ENCODE measurements at places on chromosomes 2 and 18.

- DNase-seq = peak; percentile 71
Observed at GRCh38 chr2:85748985-85749875, 4.6 kb upstream of the ATOH8 start.

GRCh38 chr2:38417745-38418689 is 40.9 kb upstream of the ATL2 start:
- no peak for DNase-seq

DNA sequence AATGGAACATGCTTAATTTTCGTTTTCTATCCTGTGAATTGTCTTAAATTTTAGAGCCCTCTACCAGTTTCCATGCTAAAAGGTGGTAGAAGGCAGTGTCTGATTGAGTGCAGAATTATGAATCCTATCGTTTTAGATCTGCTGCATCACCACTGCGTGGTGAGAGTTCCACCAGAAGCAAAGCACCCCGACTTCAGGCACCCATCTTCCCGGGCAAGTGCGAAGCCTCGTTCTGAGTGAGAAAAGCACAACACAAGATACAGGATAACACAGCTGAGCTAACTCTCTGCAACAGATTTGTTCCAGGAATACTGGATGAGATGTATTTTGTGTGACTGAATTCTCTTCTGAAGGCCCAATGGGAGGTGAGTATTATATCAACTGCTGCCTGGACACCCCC is 471.5 kb downstream of the EIPR1 start:
- no peak for DNase-seq

DNA sequence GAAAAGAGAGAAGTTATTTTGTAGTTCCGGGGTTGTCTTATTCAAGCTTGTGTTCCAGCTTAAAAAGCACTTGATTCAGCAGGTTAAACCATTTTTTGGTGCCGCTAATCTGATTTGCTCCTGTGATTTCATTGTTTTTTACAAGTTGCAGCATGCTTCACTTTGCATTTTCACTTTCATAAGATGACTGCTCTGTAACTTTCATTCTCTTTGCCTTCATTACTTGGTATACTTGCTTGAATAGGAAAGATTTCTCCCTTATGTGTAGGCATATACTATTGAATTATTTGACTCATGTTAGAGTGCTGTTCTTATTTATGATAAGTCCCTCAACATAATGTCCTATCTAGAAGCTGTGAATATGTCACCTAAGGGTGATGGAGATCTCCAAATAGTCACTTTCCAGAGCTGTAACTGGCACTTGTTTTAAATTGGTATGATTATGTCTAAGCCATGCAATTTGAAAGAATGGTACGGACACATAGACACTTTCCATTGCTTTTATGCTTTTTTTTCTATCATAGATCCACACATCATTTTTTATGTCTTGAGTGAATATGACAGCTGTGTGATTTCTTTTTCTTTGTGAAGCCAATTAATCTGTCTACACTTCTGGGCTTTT is 254.5 kb downstream of the DSEL start:
- DNase-seq = no peak

DNA sequence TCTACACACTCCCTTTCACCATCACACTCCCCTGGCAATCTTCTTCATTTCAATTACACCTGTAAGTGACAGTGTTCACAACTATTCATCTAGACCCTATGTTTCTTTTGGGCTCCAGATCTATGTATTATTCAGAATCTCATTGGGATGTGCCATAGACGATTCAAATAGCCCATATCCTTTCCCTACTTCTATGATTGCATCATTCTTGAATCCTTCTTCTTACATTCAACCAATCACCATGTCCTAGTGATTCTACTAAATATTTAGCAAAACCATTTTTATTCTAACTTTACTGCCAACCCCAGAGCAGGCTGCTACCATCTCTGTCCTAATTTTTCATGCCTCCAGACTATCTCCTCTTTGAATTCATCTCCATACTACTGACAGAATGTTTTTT is 106.4 kb downstream of the TDRD15 start:
- DNase-seq = no peak

- DNase-seq = no peak
Observed at GRCh38 chr2:157376041-157376440, 50.4 kb upstream of the ERMN start.

- DNase-seq = no peak
Observed at GRCh38 chr2:236552212-236552542, 17.4 kb upstream of the ACKR3 start.

- DNase-seq = no peak
Observed at GRCh38 chr2:60460577-60461420, 92.7 kb downstream of the BCL11A start.

DNA sequence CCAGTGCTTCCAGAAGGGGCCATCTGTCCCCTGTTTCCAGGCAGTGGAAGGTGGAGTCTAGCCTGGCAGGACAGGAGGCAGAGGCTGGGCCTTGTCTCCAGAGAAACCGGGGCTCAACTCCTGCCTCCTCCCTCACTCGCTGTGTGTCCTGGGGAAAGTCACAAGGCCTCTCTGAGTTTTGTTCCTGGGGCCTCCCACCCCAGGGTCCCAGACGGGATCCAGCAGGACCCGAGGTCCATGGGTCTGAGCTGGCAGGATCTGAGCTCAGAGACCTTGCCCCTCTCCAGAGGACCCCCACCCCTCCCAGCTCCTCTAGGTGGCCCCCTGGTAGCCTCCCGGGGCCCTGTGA is 72.2 kb upstream of the TAF1B start:
- DNase-seq = no peak

GRCh38 chr18:34835466-34835865 is 125.4 kb downstream of the DTNA start:
- no peak for DNase-seq

DNA sequence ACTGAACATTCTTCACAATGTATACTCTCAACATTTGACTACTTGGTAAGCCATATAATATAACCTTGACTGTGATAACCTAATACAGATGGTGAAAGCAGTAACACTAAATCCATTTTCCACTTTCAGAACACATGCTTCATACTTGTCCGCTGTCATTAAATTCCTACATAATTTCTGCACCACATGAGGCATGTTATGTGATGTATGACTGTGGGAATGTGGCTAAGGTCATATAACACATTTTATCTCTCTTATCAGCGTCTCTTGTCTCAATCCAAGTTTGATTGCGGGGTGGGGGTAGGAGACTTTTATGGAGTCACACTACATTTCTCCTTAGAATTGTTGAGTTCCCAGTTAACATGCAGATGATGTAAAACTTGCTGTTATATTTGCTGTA is 110.9 kb downstream of the MTCL1 start:
- peak; percentile 78 for DNase-seq

GRCh38 chr2:131077182-131077846 is 15.9 kb downstream of the FAM168B start:
- no peak for DNase-seq

DNA sequence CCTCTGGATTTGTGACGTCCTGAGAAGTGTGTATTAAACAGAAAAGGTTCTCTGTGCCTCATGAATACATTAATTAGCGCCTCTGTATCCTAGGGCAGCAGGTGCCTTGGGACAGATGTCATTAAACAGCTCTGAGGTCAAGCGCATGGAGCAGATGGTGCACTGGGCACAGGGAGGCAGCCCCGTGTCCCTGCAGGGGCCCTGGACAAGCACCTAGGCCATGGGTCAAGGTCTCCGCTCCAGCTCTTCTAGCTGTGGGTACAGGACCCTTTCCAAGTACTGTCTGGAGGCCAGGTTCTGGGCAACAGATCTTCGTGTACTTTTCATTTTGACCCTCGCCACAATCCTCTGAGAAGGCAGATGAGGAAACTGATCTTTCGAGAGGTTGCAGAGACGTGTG is 126.4 kb downstream of the KCTD1 start:
- DNase-seq = no peak

DNA sequence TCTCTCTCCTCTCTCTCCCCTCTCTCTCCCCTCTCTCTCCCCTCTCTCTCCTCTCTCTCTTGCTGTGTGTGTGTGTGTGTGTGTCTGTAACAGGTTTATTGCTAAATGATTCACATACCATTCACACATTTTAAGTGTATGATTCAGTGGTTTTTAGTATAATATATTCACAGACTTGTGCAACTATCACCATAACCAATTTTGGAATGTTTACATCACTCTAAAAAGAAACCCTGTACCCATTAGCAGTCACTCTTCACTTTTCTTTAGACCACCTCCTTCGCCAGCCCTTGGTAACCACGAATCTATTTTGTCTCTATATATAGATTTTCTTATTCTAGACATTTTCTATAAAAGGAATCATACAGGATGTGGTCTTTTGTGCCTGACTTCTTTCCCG is 11.4 kb downstream of the THNSL2 start:
- peak; percentile 86 for DNase-seq

GRCh38 chr2:207071820-207072219 is 93.9 kb downstream of the KLF7 start:
- DNase-seq = no peak

DNA sequence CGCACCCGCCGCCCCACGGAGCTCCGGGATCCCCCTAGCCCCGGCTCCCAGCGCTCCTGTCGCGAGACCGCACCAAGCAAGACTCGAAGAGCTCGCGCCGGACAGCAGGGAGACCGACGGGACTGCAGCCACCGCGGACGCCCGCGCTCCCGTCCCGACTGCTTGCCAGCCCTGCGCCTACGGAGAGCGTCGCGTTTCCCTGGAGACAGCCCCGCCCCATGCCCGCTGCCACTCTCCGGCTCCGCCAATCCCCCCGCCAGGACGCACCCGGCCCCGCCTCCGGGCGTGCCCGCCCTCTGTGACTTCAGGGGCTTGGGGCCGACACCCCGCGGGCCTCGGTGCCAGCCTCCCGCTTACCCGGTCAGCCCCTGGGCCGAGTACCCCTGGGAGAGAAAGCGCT is at the start of gene ANKMY1:
Gene ANKMY1 (minus strand): TSS at position 181 of the 400 bp plus-strand sequence. CDS start 653 bp downstream, outside the sequence.
- peak; percentile 77 for DNase-seq

DNA sequence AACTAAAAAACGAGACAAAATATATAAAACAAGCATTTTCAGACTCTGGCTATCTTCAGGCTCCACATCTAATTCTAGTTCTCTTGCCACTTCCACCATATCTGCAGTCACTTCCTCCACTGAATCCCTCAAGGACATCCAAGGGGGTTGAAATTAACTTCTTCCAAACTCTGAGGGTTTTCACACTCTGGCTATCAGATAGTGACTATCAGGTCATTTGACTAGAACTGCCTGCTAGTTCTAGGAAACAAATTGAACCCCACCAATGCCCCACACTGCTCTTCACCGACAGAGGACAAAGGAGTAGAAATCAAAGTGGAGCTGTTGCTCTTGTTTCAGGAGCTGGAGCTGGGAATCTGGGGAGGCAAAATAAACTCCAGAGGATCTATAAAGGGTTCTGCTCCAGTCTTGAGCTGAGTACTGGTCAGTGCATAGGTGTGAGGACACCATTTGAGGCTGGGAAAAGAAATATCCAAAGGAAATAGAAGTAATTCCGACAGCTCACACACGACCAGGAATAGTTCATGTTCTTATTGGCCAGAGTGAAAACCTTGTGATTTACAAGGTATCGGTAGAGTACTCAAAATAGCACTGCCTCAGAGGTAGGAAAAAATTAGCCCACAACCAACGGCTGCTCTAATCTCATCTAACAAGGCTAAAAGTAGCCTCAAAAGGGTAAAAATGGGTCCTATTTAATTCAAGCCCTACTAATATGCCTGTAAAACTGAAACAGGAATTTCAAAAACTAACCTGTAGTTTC is 71.3 kb downstream of the SMC6 start:
- DNase-seq = no peak

DNA sequence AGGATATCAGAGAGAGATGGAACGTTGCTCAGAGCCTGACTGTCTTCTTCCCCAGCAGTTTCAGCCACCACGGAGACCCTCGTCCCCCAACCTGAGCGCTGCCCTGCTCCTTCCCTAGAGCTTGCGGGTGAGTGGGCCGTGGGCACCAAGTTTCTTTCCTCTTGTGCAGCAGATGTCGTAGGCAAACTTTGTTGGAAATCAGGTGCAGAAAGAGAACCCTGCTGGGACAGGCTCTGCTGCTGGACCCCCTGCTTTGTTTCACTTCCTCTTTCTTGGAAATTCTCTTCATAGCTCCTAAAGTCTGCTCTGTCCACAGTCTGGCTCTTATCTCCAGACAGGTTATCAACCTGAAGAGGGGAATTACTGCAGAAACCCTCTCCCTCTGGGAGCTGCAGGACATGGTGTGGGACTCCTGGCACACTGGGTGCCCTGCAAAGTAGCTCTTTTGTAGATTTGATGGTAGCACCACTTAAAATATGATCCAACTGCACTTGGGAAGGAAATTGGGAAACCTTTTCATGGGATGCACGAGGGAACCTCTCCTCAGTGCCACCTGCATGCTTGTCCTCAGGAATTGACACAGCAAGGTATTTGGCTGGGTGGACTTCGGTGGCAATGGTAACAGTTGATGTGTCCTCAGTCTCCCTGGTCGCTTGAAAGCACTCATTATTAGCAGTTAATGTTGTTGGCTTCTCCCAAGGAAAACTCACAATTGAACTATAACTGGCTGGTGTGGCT is 92.2 kb downstream of the ALPK2 start:
- DNase-seq = no peak

DNA sequence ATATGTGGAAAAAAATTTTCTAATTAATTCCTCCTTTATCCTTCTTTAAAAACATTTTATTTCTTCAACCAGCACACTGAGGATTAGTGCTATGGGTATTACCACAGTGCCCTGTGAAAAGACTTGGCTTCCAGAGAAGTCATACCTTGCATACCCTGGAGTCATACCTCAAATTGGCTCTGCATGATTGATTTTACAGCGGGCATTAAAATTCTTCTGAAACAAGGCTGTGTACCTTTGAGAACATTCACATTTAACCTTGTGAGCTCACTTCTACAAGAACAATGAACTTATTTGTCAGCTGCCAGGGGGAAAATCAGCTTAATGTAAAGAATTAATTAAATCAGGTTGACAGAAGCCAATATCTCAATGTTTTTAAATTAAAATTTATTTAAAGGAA is 44.6 kb downstream of the SLC35F5 start:
- no peak for DNase-seq

DNA sequence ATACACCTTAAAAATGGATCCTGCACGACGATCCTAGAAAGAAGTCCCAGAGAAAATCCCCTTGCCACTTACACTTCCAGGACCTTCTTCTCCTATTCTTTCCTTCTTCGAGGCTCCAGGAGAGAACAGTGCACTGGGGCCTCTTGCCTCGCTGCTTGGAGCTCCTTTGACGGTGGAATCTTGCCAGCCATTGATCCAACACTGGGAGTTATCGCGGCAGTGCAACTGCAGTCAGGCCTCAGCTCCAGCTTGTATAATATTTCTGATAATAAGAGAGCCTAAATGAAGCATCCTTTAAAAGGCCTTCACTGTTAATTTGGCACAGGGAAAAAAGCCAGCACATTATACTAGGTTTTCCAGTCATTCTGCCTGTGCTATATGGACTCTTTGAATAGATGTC is 216.9 kb upstream of the PARD3B start:
- no peak for DNase-seq

- DNase-seq = peak; percentile 17
Observed at GRCh38 chr2:232473467-232473890, 14.2 kb downstream of the ECEL1 start.

- DNase-seq = no peak
Observed at GRCh38 chr2:101190747-101191516, 39.8 kb upstream of the TBC1D8 start.

GRCh38 chr2:230968921-230969658 is 26.8 kb upstream of the SPATA3 start:
- no peak for DNase-seq

- no peak for DNase-seq
Observed at GRCh38 chr2:202196727-202197126, 41.7 kb downstream of the SUMO1 start.
